ENCODE measurements at places on chromosomes 5 and 9. TPM values are rescaled to one million over a fixed set of nuclear protein-coding genes. Genes with fewer than 3 reads are reported as not detected.

Gene ALDH7A1
- total RNA-seq = 26.4 TPM

Gene C5orf58
- not detected for total RNA-seq

Gene ZBED3
- total RNA-seq = 6.4 TPM

Gene TNFSF15
- total RNA-seq = 0.03 TPM

Gene INPP5E
- total RNA-seq = 14.2 TPM

Gene CKMT2
- 1,231 TPM for total RNA-seq

Gene HMCN2
- 5.3 TPM for total RNA-seq

Gene IL5
- not detected for total RNA-seq

Gene PHF24
- total RNA-seq = 0.57 TPM

Gene SLC23A1
- not detected for total RNA-seq

Gene SLC25A2
- not detected for total RNA-seq

Gene TMEM215
- total RNA-seq = not detected

Gene IRX1
- total RNA-seq = 1.2 TPM

Gene MSX2
- total RNA-seq = 2.1 TPM
